ENCODE measurements at places on chromosomes 3 and 15.

- no peak for DNase-seq
These were observed 67.6 kb upstream of the GCNT3 start for GRCh38 chr15:59543721-59544547.

DNA sequence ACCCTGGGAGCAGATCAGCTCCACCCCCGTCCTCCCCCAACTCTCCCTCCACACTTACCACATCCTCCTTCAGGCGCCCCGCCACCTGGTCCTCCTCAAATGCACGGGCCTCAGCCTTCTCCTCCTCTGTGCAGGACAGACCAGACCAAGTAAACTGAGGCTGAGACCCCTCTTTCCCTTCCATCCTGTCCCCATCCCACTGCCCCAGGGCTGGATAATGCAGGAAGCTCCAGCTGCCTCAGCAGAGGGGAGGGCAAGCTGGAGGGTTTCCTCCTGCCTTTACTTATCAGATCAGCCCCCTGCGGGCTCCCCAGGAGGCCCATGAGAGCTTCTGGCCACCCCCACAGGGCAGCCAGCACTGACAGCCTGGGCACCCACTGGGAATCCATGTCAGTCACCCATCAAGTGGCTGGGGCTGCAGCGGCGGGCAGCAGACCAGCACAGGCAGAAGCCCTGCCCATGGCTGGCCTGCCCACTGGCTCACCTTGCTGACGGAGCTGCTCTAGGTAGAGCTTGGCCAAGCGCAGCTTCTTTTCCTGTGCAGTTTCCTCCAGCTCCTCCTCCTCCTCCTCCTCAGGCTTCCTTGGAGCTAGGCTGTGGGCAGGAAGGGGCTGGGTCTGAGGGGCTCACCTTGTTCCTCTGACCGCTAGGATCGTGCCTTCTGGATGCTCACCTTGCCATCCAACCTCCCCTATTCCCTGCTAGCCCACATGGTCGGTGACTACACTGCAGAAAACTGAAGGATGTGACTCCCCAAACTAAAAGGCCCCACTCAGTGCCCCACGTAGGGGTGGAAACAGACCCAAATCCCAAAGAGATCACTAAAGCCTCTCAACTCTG is 3.9 kb downstream of the RRP9 start:
- DNase-seq: no peak

DNA sequence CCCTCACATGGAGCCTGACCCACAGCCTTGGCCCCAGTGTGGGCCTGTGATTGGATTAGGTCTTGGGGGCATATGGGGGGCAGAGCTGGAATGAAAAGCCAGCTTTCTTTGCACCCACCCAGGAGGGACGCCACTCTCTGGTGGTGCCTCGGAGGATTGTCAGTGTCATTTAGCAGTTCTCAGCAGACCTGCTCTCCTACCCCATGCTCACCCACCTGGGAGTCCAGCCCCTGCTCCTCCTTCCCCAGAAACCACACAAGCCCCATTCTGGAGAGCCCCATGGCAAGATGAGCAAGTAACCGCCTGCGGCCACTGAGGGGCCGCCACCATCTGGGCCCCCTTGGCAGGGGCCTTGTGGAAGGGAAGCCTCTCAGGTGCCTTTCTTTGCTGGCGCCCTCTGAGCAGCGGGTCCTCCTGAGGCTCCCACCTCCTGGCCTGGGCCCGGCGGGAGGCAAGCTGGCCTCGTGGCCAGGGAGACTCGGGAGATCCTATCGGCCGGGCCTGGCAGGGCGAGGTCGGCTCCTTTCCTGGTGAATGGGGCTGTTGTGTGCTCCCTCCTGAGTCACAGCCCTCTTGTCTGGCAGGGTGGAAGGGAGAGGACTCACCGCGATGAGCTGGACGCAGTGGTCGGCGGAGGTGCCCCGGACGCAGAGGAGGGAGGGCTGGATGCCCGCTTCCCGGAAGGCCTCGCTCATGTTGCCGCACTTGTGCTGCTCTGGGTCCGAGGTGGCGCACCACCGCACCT is 2.3 kb downstream of the MELTF start:
- no peak for DNase-seq

DNA sequence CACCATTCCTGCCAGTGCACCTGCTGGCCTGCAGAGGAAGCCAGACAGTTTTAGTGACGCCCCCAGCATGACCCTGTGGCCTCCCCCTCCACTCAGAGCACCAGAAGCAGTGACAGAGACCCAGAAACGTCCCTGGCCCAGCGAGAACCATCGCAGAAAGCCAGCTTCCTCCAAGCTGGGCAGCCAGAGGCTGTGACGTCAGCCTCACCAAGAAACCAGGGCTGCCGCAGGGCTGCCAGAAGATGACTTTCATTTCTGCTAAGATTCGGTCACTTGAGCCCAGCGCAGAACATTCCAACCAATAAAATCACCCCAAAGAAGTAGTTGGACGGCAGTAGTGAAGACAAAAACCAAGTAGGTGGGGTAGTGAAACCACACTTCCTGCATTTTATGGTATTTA is 29.6 kb upstream of the RPL32 start:
- no peak for DNase-seq

- DNase-seq: no peak
These were observed 251.4 kb upstream of the TGFBR2 start for GRCh38 chr3:30354972-30355371.

GRCh38 chr3:27553886-27554540 is 69.8 kb upstream of the SLC4A7 start:
- no peak for DNase-seq

- no peak for DNase-seq
These were observed 316.6 kb downstream of the NTRK3 start for GRCh38 chr15:87939848-87940457.

- DNase-seq: peak; percentile 64
These were observed 160.8 kb upstream of the TLE3 start for GRCh38 chr15:70258369-70259027.

DNA sequence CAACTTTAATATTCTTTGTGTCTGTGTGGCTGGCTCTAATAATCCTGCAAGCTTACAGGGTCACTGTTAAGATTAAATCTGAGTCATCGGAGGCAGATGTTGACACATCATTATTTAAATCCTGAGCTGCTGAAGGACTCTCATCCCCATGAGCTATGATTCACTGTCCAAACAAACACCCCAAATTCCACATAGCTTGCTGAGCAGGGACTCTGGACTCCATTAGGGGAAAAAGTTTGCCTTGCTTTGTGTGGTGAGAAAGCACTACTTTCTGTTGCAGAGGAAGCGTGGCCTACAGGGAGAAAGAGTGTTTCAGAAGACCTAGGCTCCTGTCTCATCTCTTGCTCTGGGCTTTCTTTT is 213.7 kb downstream of the PDCD6IP start:
- DNase-seq: no peak

All from stimulated activated CD8-positive, alpha-beta memory T cell treated with anti-CD3 and anti-CD28 coated beads, Interleukin-4, amount 100 ng/mL, for 4 hours (primary cell).